ENCODE measurements at places on chromosomes 5 and 9.

DNA sequence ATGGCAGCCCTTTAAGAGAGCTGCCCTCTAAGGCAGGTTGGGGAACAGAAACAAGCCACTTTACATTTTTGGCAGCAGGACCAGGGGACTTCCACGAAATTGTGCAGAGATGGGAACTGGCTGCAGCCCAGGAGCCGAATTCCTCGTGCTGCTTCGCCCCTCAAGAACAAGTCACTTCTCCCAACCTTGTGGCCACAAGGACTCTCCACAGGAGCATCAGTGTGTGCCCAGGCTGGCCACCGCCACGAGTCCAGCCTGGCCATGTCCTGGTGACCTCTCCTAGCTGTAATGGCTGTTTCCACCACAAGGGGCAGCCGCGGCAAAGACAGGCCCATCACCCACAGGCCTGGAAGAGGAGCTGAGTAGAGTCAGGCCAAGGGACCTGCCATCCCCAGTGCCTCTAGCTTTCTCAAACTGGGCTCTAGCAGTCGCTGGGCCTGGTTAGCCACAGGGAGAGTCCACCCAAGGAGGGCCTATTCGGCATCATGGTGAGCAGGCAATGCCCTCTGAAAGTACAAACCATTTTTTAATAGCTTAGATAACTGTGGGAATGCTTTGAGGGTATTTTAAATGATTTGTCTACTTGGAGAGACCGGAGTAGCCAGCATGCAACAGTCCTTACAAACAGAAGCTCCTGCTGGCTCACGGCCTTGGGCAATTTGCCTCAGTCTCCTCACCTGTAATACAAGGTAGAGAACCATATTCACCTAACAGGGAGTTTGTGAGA is 129.0 kb downstream of the COL23A1 start:
- peak; percentile 92 for DNase-seq

GRCh38 chr5:128156521-128156920 is 73.0 kb downstream of the SLC12A2 start:
- no peak for DNase-seq

- no peak for DNase-seq
Observed at GRCh38 chr5:180353980-180354452, 880 bp upstream of the GFPT2 start.

DNA sequence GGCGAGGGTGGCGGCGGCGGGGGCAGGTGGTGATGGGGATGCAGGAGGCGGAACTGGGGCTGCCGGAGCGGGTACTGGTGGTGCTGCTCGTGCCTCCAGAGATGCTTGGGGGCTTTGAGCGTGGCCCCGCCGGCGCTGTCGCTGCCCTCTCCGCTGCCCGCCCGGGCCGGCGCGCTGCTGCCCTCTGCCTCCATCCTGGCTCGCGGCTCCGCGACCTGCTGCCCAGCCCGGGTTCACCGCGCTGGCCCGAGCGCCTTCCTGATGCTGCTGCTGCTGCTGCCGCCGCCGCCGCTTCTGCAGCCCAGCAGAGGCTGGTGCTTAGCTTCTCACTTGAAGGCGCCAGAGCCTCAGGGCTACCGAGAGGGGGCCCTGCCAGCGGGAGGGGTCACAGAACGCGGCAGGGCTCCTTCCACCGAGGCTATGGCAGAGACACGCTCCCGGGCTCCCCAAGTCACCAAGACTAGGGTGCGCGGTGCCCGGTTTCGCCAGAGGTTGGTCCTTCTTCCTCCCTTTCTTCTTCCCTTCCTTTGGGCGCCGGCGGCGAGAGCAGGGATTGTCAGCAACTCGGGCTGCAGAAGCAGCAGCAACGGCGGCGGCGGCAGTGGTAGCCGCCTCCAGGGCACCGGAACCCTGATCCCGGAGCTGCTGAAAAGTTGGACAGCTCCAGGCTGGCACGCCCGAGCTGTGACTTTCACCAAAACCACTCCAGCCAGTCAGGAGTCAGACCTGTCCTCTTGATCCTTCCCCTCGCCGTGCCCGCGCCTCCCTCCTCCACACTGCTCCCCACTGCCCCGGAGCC is at the start of gene PDE4D:
Gene PDE4D (minus strand): TSS at position 298 of the 799 bp plus-strand sequence.
- DNase-seq: peak; percentile 67

GRCh38 chr5:35161652-35162273 is 68.5 kb downstream of the PRLR start:
- DNase-seq: no peak

DNA sequence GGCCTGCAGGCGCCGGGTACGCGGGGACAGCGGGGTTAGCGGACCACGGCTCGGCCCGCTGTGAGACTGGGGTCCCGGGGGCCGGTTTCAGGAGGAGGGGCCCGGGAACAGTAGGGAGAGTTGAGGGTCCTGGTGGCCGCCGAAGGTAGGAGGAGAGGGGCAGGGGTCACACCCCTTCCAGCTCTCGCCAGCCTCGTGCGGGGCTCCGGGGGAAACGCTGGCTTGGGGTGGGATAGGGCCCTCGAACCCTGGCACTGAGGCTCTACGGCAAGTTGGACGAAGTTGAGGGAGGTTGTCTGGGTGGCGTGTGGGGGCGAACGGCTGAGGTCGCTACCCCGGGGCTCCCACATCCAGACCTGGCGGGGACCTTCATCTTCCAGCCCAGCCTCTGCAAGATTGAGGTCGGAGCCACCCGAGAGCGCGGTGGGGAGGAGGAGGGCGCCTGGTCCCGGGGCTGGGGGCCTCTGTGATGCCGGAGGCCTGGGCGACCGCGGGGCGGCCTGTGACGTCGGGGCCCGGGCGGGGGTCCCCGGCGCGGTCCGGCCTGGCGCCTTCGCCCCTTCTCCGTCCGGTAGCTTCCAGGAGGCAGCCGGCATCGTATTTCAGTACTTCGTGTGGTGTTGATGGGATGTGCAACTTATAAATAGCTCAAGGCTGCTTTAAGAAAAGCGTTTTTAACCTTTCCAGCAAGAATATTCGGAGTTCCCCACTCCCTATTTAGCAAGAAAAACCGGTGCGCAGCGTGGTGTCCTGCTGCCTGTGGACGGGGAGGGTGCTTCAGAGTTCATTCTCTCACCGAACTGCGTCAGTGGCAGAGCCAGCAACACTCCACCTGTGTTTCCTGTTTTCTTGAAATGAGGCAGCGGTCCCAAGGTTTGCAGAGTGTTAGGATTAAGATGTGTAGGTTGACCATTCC is 902 bp downstream of the HABP4 start:
- peak; percentile 32 for DNase-seq

GRCh38 chr5:153480401-153480800 is 10.1 kb upstream of the GRIA1 start:
- DNase-seq: no peak

- DNase-seq: no peak
Observed at GRCh38 chr5:131285703-131286399, 22.0 kb downstream of the CDC42SE2 start.

- DNase-seq: no peak
Observed at GRCh38 chr5:41539454-41539853, 29.1 kb upstream of the PLCXD3 start.

- no peak for DNase-seq
Observed at GRCh38 chr5:57450991-57451876, 31.4 kb downstream of the ACTBL2 start.

DNA sequence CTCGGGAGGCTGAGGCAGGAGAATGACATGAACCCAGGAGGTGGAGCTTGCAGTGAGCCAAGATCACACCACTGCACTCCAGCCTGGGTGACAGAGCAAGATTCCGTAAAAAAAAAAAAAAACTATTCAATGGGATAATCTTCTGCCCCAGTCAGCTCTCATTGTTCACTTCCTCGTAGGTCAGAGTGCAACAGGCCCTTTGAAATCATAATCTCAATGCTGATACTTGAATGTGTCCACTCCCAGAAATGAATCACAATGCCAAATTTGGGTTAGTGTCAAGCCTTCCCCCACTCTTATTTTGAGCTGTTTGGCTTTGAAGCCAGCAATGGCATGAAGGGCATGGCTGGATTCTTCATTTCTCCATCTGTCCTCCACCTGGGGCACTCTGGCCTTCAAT is 610.3 kb upstream of the KLF4 start:
- DNase-seq: no peak

DNA sequence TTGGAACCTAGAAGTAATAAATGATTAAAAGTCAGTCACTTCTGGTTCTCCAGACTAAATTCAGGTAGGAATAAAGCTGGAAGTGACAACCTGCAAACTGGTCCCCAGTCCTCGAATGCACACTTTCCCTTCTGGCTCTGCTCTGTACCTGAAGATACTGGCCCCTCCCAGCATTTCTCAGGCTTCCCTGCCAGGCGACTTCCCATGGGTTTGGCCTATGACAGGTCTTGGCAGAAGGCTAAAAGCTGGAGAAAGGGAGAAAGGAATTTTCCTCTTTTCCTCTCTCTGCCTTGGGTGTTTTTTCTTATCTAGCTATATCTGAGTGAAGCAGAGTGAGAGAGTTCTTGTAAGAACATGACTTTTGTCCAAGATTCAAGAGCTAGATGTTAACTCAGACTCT is 1005.7 kb downstream of the DTWD2 start:
- no peak for DNase-seq

DNA sequence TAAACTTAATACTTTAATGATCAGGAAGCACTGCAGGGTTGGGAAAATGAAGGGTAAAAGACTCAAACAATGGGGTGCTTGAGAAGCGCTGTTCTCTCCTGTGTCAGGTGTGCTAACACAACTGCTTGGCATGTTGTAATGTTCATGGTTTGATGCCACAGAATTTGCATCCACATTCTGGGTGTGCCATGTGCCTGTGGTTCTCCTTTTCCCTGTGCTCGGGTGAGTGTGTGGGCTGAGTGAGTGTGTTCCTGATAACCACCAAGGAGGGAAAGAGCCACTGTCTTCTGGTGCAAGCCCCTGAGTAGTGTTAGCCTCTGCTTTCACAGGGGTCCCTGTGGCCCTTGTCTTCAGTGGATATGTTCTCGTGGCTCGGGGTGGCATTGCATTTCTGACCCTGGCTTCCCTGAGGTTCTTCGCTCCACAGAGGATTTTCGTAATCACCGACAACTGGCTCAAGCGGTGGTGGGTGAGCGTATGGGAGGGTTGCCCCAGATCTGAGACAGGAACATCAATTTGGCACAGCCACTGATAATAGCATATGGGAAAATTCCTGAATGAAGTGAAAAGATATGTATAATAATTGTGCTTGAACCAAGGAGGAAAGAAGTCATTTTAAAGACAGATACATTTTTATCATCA is 102.0 kb downstream of the MVB12B start:
- no peak for DNase-seq

- DNase-seq: no peak
Observed at GRCh38 chr9:133888809-133889491, 103.2 kb downstream of the VAV2 start.

- no peak for DNase-seq
Observed at GRCh38 chr9:14713187-14713767, 9.3 kb downstream of the CER1 start.

DNA sequence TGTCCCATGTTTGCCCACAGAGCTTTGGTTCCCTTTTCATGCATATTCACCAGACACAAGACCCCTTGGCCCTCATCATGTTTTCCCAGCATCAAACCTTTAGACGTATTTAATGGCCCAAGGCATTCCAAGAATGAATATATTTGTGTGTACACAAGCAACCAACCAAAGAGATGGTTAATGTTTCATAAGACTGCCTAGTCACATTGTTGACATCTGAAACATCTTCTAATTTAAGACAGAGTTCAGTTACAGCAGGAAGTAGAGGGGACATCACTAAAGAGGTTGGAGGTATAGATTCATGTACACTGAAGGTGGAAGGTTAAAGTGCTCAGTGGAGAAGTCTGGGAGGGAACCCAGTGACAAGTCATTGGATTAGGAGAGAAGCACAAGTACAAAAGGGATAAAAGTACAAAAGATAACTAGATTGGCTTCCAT is 49.1 kb downstream of the SUSD1 start:
- DNase-seq: no peak

DNA sequence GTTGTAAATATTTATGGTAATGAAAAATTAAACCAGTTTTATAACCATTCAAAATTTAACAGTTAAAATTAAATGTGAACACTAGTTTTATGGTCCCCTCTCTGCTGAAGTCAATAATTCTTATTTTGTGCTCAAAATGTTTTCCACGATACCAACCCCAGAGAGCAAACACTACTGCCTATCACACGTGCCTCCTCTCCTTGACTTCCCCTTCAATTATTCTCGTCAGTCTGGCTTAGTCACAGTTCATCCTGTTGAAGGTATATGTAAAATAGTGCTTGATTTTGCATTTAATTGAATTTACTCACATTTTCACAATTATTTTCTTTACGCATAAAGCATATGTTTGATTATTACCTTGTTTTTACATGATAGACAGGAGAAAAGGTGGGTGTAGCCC is 148.8 kb downstream of the CCDC192 start:
- no peak for DNase-seq

DNA sequence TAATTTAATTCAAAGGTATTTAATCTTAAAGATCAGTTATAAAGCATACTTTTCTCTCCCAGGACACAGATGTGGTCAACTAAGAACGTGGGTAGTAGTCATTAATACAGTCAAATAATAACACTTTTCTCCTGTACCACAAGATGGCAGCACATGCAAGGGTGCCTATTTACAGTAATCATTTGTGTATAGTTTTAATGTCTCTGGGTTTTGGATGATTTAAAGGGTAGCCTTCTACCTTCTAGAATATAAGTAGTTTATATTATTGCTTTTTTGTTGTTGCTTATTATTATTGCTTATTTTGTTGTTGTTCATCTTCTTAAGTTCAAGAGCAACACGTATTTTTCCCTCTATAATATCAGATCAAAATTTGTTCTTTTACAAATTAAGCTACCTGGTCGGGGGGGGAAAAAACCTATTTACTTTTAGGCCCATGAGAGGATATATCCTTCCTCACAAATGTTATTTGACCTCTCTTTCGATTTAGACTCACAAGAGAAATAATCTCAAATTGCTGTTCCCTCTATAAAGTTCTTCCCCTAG is 59.6 kb upstream of the SLC27A6 start:
- DNase-seq: peak; percentile 50

- DNase-seq: no peak
Observed at GRCh38 chr9:135567311-135567710, 5.8 kb downstream of the PAEP start.

GRCh38 chr9:21479152-21479702 is 2.9 kb downstream of the IFNE start:
- DNase-seq: no peak

DNA sequence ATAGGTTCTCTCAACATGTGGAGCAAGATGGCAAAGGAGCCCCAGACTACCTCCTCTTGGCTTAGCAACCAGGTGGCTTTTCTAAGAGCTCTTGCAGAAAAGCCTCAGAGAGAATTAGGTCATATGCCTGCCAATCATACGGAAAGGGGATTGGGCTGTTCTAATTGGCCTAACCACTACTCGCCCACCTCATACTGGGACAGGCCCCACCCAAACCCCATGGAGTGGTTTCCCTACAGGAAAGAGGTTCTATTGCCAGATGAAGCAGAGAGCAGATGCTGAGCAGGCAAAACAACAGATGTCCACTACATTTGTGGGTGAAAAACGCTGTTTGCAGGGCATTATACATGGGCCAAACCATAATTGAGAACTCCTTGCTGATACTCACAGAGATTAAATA is 29.0 kb downstream of the ABLIM3 start:
- no peak for DNase-seq

All from HEK293T (cell line).